Hematopoietic multipotent progenitor cell (in vitro differentiated cells): ENCODE measurements at places on chromosomes 11 and 22. TPM values are rescaled to one million over a fixed set of nuclear protein-coding genes. Genes with fewer than 3 reads are reported as not detected.

DDTL gene
- total RNA-seq: 4.0 TPM

WT1 gene
- total RNA-seq: 2.4 TPM

CCDC89 gene
- total RNA-seq: under 0.01 TPM

DNA sequence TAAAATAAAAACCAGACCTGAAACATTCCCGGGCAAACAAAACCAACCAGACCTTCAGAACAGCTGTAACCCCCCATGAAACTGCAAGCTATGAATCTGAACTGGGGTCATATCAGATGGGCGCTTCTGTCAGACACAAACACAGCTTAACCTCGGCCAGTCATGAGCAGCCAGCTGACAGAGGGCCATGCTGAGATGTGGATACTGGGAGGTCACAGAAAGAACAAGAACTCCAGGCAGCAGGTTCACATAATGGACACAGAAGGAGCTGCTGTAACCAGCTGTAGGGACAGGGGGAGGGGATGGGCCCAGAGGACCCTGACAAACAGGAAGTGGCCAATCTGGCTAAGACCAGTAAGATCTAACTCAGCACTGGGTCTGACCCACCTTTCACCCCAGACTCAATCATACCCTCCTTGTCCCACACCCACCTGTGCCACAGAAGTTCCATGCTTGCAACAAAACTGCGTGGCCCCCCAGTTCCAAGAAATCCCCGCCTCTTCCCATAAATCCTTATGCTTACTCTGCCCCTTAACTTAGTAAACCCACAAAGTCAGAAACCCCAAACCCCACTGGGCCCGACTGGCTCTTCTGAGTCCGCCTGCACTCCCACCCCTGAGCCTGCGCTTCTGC, 4.0 kb downstream of the APOL4 start:
- no peak for DNase-seq

GRCh38 chr11:19279451-19279850, 38.7 kb upstream of the E2F8 start:
- peak; percentile 11 for DNase-seq

DNA sequence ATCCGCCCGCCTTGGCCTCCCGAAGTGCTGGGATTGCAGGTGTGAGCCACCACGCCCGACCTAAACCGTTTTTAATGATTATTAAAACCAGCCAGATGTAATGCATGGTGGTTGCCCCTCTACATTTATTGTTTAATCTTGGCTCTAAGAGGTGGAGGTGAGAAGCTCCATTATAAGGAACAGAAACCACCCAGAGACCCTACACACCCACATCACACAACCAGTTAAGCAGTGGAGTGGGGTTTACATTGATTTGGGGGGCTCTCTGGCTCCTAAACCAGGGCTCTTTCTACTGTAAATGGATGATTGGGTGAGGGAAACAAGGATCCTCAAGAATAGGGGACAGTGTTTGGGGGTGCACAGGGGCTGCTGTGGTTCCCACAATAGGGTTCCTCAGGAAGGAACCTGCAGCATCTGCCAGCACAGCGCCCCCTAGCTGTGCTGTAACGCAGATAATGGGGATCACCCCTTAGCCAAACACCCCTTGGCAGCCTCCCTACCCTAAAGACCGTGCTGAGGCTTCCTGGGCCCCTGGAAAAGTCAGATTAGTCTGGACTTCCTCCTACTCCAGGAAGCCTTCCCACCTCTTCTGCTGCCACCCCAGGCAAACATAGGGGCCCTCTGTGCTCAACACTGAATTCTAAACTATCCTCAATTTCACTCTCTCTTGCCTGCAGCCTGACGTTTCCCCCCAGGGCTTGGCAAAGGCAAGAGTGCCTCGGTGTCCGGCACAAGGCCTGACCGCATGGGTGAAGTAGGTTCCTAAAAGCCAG, 2.4 kb downstream of the MPST start:
- DNase-seq: peak; percentile 67

GRCh38 chr22:42939941-42940653, 74.9 kb downstream of the PACSIN2 start:
- DNase-seq: no peak

DNA sequence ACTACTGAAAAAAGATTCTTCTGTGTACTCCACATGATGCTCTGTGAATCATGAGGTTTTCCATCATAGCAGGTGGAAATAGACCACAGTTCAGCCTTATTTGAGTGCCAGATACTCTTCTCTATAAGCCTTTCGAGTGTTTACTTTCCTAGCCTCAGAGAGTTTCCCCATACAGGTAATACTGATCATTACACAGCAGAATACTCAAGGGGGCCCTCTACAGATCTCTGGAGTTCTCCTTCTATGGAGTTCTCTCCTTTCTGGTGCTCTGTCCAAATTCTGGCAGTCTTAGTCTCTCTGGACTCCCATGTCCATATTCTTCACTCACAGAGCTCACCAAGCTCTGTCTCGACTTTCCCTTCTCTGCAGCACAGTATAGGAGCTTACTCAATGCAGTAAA, 175.7 kb upstream of the CARD18 start:
- no peak for DNase-seq

GRCh38 chr22:46528121-46528610, 9.3 kb downstream of the CELSR1 start:
- no peak for DNase-seq

GRCh38 chr22:31503211-31503964, 7.1 kb downstream of the SFI1 start:
- DNase-seq: no peak

- DNase-seq: no peak
These were observed 24.1 kb downstream of the KCNE3 start for GRCh38 chr11:74443071-74443864.

GRCh38 chr22:42202669-42203068, 67.8 kb downstream of the TCF20 start:
- peak; percentile 49 for DNase-seq

- no peak for DNase-seq
These were observed 2.5 kb upstream of the PRRG4 start for GRCh38 chr11:32827276-32827675.

DNA sequence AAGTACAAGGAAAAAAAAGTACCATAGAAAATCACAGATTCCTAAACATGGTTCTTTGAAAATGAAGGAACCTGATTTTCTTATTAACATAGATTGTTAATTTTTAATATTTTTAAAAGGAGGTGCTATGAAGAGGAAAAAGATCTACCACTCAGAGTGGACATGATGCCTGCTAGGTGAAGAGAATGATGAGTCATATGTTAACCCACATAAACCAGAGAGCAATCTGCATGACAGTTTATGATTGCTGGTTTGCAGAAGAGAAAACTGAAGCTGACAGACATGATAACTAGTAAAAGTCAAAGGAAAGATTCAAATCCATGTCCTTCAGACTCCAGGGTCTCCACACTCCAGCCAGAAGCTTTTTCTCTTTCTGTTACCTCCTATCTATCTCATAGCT, 1231.7 kb downstream of the LRRC4C start:
- DNase-seq: no peak

DNA sequence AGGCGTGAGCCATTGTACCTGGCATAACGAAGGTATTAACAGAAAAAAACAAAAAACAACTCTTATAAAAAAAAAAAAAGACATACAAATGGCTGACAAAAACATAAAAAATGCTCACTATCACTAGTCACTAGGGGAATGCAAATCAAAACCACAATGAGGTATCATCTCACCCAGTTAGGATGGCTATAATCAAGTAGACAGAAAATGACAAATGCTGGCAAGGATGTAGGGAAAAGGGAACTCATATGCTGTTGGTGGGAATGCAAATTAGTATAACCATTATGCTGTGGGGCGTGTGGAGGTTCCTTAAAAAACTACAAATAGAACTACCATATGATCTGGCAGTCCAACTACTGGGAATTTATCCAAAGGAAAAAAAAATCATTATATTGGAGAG, 17.0 kb downstream of the THY1 start:
- DNase-seq: no peak

DNA sequence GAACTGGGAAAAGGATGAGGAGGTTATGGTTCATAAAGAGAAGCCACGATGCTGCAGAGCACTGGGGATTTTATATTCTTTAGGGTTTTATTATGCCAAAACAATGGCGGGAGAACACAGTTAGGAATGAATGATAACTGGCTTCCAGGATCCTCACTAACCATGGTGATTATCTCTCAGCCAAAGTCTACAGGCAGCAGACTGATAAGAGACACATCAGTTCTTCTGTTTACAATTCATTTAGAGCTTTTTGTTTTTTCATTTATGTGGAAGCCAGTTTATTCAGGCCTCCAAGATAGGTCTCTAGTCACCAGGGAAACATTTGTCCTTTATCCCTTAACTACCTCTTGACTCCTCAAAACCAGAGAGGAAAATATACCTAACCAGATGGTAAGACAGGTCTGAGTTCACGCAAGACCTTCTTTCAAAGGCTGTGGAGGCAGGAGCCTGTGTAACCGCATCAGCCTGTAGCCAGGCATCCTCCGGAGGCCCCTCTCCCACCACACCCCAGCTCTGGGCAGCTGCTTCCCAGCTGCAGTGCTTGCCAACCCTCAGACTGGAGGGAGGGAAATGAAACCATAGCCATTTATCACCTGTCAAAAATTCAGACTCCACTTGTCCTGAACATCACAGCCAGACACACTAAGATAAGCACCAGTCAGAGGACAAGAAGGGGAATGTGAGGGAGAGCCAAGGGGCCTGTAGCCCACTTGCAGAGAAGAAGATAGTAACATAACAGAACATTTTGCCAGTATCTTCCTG, 57.2 kb upstream of the FAM181B start:
- DNase-seq: peak; percentile 54

DNA sequence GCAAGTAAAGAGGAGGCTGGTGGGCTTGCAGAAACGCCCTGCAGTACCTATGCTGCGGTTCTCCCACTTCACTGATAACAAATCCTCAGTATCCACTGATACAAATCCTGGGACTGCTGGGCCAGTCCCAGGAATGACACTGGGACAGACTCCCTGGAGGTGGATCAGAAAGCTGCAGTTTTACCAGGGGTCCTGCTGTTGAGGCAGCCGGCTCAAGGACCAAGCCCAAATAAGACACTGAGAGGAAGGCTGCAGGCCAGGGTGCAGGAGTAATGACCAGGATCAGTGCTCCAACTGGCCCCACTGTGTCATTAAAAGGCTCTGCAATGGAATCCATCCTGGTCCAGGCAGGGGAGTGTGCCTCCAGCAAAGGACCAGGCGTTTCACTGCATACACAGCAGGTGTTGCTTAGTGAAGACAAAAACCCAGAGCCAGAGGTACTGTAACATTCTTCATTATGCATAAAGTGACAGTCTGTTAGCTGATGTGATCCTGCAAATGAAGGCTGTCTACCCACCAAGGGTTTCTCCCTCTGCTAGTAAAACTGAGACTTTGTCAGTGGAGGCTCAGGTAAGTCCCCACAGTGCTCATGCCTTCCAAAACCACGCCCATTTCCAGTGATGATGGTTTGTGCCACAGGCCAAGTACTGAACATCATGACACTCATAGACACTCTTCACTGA, 1.4 kb upstream of the C22orf39 start:
- no peak for DNase-seq

GRCh38 chr22:30970356-30970746, 1.3 kb downstream of the TUG1 start:
- no peak for DNase-seq

DNA sequence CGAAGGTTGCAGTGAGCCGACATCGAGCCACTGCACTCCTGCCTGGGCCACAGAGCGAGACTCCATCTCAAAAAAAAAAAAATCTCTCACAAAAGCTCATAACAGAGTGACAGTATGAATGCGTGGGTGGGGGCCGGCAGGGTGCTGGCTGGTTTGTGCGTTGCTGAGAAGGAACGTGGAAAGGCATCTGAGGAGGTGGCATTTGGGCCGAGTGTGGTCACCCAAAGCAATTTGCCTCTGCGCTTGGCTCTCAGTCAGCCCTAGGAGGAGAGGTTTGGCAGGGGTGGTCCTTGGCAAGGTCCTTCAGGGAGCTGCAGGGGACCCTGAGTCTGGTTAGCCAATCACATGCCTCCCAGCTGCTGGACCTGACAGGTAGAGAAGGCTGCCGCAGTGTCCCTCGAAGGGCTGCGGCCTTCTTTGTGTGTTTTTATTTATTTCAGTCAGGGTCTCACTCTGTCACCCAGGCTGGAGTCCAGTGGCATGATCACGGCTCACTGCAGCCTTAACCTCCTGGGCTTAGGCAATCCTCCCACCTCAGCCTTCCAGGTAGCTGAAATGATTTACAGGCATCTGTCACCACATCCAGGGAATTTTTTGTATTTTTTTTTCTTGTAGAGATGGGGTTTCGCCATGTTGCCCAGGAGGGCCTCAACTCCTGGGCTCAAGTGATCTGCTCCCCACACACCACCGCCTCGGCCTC, 23.5 kb upstream of the OSBPL5 start:
- DNase-seq: no peak

DNA sequence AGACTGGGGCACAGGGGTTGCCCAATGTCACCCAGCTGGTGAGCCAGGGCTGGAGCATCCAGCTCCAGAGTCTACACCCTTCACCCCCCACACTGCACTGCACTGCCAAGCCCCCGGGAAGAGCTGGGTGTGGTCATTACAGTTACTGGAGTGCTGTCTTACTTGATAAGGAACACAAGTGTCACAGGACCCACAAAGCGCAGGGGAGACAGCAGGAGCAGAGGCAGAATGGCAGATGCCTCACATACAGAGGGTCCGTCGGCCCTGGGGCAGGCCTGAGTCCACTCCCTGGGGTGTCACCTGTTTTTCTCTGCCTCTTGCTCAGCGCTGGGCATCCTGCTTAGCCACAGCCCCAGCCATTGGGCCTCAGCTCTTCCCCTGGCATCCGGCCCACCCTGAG, 7.7 kb downstream of the IL2RB start:
- no peak for DNase-seq

- no peak for DNase-seq
These were observed 30.0 kb downstream of the CYB5R2 start for GRCh38 chr11:7643314-7643713.

DNA sequence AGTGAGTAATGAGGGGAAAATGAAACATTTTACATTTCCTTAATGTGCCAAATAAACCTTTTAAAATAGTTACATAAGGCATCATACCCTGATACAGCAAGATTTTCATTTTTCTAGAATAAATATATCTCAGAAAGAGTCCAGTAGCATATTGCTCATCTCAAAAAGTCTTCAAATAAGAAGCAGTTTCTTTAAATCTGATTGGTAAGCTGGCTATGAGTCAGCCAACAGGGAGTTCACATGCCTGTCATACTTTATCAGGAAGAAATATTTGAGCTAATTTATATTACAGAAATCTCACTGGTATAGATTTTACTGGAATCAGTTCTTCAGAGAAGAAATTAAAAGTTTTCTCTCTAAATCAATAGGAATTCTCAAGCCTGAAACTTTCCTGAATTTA, 258.1 kb downstream of the C11orf87 start:
- no peak for DNase-seq

- DNase-seq: no peak
These were observed 698 bp upstream of the ANAPC15 start for GRCh38 chr11:72112978-72113808.
